CD4-positive, alpha-beta T cell treated with Interleukin-10 for 1 hour (primary cell): ENCODE measurements at places on chromosomes 3 and 15.
A peak's percentile ranks its signal among the peaks of the same experiment; 100 is the strongest.

DNA sequence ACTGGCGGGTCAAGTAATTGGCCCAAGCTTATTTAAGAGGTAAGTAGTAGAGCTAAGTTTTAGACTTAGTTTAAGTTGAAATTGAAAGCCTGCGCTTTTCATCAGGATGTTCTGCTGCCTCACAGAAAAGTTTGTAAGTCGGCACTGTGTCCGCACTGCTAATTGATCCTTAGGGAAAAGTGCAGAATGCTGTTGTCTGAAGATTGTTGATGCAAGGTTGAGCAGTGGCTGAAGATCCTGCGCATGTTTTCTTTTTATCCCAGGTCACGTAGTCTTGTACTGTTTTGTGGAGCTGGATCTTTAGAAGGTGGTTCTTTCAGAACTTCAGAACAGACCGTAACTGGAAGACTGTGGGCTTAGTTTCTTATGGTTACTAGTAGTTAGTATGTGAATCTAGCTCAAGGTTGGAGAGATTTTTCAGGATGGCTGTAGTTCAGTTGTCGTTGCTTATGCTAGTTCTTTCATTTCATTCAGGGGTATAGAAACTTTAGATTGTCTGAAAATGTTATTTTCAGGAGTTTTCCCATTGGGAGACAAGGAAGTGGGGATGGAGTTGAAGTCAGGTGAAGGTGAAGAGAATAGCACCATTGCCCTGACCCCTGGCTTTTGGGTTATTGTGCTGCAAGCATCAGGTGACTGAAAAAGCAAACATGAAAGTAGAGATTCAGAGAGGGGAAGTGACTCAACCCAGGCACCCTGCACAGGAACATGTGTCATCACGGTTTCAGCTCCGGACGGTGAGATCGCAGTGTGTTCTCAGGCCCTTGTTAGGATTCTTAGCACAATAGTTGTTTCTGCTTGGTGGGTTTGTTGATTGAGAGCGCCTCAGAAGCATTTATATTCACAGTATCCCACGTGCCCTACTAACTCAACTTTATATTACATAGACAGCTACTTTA is 32.8 kb downstream of the AKAP13 start:
- peak; percentile 78 for DNase-seq

DNA sequence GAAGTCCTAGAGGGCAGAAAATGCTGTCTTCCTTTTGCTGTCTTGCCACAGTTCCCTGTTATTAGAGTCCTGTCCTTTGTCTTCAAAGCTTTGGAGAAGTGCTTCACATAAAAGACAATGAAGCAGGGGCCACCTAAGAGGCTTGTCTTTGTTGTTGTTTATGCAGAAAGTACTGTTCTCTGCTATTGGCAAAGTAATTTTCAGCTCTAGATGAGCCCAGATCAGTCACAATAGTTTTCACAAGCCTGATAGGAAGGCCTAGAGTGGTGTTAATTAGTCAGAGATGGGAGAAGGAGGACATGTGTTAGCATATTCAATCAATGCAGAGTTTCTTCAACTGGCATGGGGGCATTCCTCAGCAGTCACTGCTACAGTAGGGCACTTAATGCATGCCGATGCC is 300.0 kb downstream of the PTPRG start:
- DNase-seq, result no peak

DNA sequence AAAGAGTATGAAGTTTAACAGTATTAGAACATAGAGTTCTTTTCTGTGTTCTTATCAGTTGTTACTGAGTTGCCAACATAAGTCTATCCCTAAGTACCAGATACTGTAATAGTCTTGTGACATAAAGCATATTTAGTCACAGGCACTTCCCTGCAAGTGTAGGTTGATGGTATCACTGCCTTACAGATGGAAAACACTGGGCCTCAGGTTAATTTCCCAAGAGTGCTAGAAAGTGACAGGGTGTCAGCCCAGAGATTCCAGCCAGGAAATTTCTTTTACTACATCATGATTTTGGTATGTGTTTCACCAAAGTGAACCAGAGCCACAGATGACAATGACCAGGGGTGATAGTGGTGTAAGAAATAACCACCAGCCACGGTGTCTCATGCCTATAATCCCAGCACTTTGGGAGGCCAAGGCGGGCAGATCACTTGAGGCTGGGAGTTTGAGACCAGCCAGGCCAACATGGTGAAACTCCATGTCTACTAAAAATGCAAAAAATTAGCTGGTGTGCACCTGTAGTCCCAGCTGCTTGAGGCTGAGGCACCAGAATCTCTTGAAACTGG is 3.2 kb downstream of the EIF1B start:
- no peak for DNase-seq

- no peak for DNase-seq
Observed at GRCh38 chr15:28021281-28022039, 77.7 kb downstream of the OCA2 start.

- no peak for DNase-seq
Observed at GRCh38 chr3:133213937-133214336, 175.7 kb downstream of the TMEM108 start.

DNA sequence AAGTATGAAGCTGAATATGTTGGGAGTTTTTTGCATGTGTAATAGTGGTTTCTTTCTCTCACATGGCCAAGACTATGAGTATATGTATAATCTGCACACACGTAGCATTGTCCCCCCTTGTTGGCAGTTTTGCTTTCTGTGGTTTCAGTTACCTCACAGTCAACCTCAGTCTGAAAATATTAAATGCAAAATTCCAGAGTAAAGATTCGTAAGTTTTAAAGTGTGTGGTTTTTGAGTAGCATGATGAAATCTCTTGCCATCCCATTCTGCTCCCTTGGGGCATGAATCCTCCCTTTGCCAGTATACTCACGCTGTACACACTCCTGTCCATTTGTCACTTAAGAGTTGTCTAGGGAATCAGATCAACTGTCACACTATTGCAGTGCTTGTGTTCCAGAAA is 742.0 kb upstream of the CCDC54 start:
- DNase-seq, result no peak

DNA sequence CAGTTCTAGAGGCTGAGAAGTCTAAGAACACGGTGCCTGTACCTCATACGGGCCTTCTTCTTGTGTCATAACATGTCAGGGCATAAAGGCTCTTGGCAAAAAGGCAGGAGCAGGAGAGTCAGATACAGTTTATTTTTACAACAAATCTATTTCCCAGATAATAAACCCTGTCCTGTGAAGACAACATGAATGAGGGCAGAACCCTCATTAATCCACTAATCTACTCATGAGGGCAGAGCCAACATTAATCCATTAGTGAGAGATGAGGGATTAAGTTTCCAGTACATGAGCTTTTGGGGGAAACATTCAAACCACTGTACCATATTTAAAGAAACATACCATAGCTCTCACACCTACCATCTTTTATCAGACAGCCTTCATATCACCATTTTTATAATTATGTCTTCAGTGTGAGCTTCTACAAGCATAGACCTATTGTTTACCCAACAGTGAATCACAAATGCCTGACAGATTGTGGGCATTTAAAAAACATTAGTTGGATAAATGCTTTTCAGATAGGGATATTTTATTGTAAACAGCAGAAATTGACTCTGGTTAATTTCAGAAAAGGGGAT is 645.8 kb downstream of the GRM7 start:
- DNase-seq, result no peak

GRCh38 chr15:33871980-33872379 is 96.3 kb upstream of the CHRM5 start:
- no peak for DNase-seq

GRCh38 chr15:48796930-48797329 is 13.9 kb downstream of the CEP152 start:
- DNase-seq, result peak; percentile 5

DNA sequence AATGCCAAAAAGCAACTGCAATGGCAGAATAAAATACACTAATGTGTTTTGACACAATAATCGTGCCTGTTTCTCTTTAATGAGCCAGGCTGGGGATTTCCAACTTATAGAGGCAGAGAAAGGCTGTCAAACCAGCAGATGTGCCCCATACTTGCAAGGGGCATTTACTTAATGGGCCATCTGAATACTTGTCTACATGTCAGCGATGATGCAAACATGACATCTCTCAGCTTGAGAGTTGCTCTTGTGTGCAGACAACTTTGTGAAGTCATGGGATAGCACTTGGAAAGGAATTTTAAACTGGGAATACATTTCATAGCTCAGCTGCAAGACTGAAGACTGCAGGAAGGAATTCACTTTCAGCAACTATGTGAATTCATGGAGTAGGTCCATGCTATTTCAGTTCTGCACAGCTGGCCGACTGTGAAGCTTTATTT is 127.4 kb upstream of the ADAMTS9 start:
- DNase-seq, result no peak

DNA sequence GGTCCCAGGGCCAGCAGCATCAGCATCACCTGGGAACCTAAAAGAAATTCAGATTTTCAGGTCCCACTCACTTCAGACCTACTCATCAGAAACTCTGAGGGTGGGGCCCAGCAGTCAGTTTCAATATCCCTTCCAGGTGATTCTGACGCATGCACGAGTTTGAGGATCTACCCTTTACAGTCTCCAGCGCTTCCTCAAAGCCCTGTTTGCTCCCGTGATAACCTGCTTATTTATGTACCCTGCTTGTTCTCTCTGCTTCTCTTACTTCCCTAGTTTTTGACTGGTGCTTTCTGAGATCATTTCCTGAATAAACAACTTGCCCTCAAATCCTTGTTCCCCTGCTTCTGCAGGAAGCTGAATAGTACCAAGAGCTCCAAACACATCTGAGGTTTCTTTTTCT is 245.3 kb downstream of the ZNF621 start:
- DNase-seq, result no peak

DNA sequence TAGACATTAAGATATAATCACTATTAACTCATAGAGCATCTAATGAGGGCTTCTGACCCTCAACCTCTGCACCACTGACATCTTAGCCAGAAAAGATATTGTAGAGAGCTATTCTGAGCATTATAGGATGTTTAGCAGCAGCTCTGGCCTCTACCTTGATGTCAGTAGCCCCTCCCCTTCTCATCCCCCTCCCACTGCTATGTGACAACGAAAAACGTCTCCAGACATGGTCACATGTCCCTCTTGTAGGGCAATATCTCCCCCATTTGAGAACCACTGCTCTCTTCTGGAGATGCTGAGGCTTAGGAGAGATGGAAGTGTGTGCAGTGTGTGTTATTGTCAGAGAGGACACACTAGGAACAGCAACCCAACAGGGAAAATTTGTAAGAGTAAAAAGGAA is 242.3 kb downstream of the FEZF2 start:
- no peak for DNase-seq

DNA sequence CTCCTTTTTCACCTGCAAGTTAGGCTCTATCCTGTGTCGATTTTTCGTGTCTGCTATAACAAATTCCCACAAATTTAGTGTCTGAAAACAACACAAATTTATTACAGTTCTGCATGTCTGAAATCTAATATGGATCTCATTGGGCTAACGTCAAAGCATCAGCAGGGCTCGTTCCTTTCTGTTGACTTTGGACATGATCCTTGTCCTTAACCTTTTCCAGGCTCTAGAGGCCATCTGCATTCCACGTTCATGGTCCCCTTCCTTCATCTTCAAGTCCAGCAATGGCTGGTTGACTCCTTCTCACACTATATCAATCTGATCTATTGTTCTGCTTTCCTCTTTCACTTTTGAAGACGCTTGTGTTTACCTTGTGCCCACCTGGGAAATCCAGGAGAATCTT is 165.7 kb upstream of the RARB start:
- DNase-seq, result no peak

DNA sequence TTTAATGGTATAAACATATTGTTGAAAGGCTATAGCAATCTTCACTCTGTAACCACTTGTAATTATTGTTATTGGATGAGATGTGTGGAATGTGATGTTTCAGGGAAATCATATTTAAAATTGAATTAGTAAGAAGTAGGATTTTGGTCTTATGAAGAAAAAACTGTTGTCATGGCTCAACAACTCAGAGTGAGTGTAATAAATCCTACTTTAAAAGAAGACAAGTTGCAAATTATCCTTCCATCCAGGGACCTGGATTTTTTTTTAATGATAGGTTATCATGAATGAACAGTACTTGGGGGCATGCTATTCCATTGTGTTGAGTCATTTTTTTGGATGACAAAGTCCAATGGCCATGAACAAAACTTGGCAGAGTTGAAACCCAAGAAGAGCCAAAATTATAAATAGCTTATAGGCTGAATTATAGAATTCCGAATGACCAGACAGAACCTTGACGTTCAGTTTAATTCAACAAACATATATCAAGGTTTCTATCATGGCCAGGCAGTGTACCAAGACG is 625.5 kb upstream of the ZNF717 start:
- no peak for DNase-seq

DNA sequence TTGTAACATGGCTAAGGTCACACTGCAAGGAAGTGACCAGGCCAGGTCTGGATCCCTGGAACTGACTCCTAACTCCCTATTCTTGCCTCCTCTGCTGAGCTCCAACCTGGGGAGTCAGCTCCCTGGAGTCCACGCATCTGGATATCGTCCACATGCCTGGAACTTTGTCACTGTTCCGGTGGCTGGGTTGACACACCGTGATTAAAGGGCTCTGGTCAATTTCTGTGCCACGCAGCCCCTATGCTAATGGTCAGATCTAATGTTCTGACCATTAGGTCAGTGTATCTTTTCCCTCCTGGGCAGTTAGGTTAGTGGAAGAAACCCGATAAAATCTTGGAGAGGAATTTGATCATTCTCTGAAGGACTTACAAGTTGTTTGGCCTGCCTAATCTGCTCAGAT is 1.6 kb upstream of the TPM1 start:
- DNase-seq, result no peak

GRCh38 chr3:185067173-185067572 is 85.7 kb downstream of the C3orf70 start:
- no peak for DNase-seq
